ENCODE measurements at places on chromosomes 13 and 19.

DNA sequence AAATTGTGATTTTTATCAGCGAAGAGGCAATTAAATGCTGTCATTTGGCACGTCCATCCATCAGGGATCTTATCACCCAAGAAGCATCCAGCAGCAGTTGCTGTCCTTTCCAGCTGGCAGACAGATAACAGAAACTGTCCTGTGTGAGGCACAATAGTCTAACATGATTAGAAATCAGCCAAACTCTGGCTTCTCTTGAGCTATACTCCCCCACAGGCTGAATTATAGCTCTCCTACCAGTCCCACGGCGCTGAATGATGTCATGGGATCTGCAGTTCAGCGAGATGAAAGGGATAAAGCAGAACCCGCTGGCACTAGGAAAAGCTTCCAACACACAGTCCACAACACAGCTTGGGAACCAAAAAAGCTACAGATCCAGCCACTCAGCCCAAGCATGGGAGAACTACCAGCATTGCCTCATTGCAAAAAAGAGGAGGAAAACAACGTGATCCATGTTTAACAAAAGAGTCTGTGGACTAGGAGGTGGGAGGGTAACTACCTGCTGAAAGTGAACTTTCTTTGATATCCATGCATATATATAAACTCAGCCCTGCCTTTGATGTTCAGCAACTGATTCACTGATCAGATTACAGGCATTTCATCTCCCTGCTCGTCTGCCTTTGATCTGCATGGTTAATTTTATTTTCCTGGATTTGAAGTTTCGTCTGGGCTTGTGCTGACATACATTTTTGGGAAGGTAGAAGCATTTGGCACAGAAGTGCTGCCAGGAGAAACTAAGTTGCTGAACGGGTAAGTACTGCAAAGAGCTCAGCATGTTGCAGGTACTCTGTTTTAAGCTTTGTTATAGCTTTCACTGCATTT is at the start of gene TNFRSF19:
Gene TNFRSF19, plus strand, starts transcription at position 314 of the 822 bp plus-strand sequence. CDS start 19,772 bp downstream, outside the sequence.
- no peak for DNase-seq

GRCh38 chr19:55160128-55160985 is 2.8 kb upstream of the TNNI3 start:
- peak; percentile 41 for DNase-seq

GRCh38 chr13:98647121-98647520 is 70.2 kb upstream of the STK24 start:
- no peak for DNase-seq

- DNase-seq = no peak
These were observed 952.1 kb downstream of the DIAPH3 start for GRCh38 chr13:59211606-59212005.

- DNase-seq = no peak
These were observed 24.3 kb downstream of the GNG7 start for GRCh38 chr19:2678044-2678671.

Data from GOT3 (cell line).